Stimulated activated CD4-positive, alpha-beta T cell treated with anti-CD3 and anti-CD28 coated beads, Interleukin-4, amount 100 ng/mL, for 4 hours (primary cell): ENCODE measurements at places on chromosomes 5 and 9.

DNA sequence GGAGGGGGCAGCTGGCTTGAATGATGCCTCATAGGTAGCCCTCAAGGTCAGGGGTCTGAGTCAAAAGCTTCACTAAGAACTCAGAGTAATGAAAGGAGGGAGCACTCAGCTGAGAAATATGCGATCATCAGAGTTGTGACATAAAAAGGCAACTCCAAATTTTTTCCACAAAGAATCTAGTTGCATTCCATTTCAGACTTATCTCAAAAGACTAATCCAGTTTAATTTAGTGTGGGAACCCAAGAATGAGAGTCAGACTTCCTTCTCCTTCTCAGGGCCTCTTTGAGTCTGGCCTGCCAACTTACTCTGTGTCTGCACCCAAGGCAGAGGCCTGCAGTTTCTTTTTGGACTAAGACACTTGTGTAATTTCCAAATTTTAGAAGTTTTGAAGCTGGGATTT, 34.7 kb downstream of the GABRP start:
- DNase-seq, result no peak

DNA sequence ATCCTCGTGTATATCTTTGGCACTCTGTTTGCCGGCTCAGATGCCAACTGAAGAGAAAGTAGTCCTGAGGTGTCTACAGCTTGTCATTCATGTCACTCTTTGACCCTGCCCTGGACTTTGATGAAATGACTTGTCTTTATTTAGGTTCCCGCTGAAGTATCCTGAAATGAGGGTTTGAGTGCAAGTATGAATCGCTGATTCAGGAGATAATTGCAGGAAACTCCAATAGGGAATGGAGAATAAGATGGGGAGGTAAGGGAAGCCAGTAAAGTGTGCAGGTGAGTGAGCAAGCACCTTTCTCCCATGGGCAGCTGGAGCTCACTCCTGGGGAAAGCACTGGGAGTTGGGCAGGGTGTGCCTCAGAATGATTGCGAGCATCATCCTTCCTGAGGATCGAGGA, 50.3 kb upstream of the ZFR start:
- DNase-seq, result no peak

DNA sequence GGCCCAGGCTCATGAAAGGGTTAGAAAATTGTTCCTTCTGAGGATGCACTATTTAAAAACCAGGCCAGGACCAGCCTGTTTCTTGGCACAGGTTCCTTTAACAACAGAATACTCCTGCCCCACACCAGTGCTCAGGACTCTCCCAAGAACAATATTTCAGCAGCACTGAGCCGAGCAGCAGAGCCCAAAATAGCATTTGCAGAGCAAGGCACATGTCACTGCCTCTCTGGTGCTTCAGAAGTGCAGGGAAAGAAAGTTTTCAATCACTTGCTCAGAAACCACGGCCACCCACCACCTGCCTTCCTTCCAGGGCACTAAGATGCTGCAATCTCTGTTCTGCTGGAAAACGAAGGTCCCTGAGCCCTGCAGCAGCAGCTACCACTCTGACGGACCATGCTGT, 77.6 kb downstream of the SIL1 start:
- no peak for DNase-seq

DNA sequence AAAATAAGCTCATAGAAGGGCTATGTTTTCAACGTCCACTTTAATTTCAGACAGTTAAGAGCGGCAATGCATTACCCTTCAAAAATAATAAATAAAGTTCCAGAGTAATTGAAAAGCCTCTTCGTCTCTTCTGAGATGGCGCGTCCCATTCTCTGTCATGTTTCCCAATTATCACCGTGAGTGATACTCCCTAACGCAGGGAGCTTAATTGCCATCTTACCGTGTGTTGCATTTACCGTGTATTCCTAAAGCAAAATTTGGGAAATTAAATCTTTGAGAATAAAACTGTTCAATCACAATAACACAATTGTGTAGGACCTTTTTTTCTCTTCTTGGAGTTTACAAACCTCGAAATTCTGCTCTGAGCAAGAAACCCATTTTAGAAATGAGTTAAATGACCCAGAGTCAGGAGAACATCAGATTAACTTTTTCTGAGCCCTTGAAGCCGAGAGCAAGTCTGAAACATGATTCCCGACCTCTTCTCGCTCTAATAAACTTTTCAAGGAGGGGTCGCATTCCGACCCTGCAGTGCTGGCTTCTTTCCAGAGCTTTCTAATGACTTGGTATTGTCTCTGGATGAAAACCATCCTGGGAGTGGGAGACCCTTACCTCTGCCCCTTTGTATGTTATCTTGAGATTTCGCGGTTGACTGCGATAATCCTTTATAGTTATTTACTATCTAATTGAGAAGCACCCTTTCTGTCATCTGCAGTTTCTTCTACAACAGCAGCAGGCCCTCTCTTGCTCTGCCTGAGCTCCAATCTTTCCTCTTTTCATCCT, 251.5 kb downstream of the FSTL4 start:
- DNase-seq, result no peak

- no peak for DNase-seq
These were observed 27.1 kb upstream of the SPTLC1 start for GRCh38 chr9:92142329-92142728.

DNA sequence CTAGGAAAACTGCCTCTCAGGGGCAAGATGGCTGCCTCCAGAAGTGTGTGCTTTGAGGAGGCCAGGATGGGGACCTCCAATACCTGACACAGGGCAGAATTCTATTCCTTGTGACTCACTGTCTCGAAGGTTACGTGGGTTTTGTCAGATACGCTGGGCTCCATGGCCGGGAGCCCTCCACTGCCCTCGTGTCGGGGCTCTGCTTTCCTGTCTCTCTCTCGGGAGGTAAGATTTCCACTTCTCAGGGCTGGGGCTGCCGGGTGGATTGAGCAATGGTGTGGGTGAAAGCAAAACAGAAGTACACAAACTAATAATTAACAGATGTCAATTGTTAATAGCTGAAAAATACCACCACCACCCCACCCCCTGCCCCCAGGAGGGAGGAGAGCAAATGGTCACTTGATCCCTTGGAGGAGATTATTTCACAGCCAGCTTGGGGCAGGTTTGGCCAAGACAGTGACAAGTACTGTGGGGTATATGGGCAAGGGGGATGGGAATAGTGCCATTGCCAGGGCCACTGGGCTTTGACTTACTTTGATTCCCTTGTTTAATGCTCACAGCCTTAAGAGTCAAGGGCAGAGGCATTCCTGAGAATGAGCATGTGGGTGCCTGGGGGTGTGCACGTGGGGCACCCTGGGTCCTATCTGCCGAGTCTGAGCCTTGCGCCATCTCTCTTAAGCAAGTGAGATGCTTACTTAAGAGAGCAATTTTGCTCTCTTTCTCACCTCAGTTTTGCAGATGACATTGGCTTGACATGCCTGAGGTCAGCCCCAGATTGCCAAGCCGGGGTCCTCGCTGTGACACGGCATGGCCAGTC, 28.8 kb upstream of the DAB2IP start:
- DNase-seq, result no peak

- DNase-seq, result no peak
These were observed 37.9 kb downstream of the GAS1 start for GRCh38 chr9:86909388-86909787.

GRCh38 chr5:73940801-73941200, 314.8 kb downstream of the ARHGEF28 start:
- DNase-seq, result no peak

DNA sequence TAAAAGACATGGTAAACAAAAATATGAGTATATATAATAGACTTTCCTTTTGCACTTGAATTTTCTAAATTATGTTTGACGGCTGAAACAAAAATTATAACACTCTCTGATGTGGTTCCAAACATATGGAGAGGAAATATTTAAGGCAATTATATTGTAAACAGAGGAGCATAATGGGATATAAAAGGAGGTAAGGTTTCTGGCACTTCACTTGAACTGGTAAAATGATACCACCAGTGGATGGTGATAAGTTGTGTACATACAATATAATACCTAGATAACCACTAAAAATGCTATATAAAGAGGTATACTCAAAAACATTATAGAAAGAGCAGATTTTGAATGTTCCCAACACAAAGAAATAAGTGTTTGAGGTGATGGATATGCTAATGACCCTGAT, 192.9 kb upstream of the RAD23B start:
- DNase-seq, result no peak

DNA sequence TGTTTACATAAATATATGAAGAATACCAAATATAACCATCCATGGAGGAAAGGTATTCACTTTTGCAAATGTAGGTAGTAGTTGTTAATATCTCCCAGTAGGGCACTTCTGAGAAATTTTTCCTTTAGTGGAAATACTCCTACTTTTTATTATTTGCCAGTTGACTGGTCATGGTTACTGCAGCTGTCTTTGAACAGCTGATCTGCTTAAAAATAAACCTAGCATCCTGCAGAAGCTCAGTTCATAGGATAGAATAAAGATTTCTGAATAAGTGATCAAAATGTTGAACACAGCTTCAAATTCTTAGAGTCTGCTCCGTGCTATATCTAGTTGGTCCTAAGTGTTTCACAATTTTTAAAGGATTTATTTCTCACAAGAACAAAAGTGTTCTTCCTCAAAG, 270.7 kb upstream of the TRPC7 start:
- no peak for DNase-seq

- no peak for DNase-seq
These were observed 74.9 kb downstream of the GTF3C4 start for GRCh38 chr9:132744881-132745755.

GRCh38 chr5:6389946-6390530, 11.7 kb upstream of the MED10 start:
- no peak for DNase-seq

GRCh38 chr5:42858687-42859086, 47.0 kb upstream of the SELENOP start:
- no peak for DNase-seq

GRCh38 chr5:65462139-65462705, 19.5 kb downstream of the ADAMTS6 start:
- no peak for DNase-seq

- DNase-seq, result no peak
These were observed 17.1 kb downstream of the F2R start for GRCh38 chr5:76733049-76733417.

GRCh38 chr5:133723651-133724366, 111.5 kb upstream of the FSTL4 start:
- no peak for DNase-seq

DNA sequence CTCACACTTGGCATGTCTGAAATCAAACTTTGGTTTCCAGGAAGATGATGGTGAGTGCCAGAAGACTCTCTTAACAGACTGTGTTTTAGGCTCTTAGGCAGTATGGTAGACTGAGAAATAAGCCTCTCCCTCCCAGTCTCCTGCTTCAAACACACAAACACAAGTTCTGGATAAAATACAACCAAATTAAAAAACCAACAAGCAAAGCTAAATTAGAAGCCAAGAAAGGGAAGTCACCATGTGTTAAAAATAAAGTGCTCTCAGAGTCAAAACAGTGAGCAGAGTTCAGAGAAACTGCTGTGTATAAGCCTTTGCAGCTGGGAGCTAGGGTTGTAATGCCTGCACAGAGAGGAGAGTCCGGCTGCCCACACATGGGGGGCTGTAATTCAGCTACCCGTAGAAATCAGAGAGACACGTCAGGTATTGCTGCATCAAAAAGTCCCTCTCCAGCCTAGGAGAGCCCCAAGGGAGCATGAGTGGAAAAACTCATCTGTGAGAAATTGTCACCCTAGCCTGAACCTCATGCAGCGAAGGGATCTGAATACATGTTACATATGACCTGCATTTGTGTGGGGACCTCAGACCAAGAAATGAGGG, 62.6 kb downstream of the ANGPTL2 start:
- no peak for DNase-seq

DNA sequence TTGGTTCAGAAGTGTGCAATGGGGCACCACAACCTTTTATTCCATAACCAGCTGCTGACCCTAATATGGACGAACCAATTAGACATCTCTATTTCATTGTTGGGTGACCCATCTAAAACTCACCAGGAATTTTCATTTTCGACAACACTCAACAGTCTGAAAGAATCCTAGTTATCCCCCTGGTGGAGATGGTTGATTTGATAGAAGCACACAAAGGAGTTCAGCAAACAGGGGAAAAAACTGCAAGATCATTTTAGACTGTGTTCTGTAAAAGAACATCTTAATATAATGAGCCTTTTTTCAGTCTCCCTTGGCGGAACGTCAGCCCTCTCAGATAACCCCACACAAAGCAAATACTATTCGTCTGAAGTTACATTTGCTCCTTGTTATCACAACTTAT, 367.4 kb downstream of the KIAA0825 start:
- no peak for DNase-seq

GRCh38 chr5:77621440-77621839, 17.1 kb downstream of the OTP start:
- DNase-seq, result no peak

DNA sequence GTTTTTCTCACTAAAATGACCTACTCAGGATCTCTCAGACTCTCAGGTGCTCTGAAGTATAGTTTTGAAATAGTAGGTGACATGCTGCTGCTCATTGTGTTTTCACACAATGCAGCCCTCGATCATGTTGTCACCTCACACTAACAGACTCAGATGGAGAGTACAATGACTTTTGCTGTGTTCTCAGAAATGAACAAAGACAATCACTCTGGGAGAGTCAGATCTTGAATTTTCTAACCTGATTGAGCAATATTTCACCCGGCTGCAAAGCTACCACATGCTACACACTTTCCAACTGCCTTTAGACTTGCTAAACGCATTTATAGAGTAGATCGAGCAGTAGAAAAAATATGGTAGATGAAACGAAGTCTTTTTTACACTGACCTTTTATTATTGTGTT, 113.4 kb downstream of the ST8SIA4 start:
- no peak for DNase-seq

DNA sequence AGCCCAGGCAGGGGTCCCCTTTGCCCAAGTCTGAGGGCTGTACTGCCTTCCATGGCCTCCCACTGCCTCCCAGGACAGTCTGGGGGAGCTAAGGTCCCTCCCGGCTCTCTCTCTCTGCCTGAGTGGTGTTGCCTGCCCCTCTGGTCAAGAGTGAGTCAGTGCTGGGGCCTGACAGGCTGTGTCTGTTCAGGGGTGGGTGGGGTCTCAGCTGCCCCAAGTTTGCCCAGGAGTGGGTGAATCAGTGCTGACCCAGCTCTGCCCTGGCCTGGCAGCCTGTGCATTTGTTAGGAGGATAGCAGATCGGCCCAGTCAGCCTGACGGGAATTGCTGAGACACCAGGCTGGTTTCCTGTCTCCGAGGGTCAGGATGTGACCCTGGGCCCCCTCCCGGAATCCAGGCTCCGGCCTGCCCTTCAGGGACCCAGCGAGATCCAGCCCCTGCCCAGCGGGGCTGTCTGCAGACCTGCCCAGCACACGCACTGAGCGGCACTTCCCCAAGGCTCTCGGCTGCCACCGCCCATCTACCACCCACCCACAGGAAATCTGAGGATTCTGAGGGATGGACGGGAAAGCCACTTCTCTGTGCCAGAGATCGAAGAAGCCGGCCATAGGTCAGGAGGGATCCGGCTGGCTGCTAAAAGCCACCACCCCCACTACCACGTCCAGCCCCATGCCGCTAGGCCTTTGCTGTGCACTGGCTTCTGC, 15.9 kb downstream of the ENG start:
- no peak for DNase-seq

GRCh38 chr9:700365-701282, 140.9 kb upstream of the DMRT1 start:
- no peak for DNase-seq

- DNase-seq, result no peak
These were observed 108.1 kb downstream of the TMEM174 start for GRCh38 chr5:73280821-73281746.

- no peak for DNase-seq
These were observed 3.8 kb downstream of the ARSI start for GRCh38 chr5:150298701-150299451.
